Kidney tubule cell (primary cell): ENCODE measurements at places on chromosomes 4 and X.

- DNase-seq = no peak
These were observed 8.5 kb downstream of the SORCS2 start for GRCh38 chr4:7200801-7201200.

DNA sequence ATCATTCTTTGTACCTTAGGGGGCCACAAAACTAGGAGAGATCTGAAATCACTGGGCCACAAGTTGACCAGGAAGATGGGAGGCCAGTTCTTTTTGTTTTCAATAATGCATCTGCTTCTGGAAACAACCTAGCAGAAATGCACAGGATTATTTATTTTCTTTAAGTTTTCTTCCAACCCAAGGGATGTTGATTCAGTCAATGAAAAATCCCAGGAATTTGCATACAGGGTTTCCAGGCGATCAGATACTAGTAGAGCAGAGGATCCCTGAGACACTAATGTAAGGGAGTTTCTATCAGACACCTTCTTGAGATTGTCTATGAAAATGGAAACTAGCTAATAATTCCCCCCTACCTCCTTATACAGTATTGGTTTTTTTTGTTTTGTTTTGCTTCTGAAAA lies 7.4 kb downstream of the ATOH1 start:
- no peak for DNase-seq

GRCh38 chrX:150313514-150313913 lies 49.6 kb upstream of the MAMLD1 start:
- DNase-seq = no peak

DNA sequence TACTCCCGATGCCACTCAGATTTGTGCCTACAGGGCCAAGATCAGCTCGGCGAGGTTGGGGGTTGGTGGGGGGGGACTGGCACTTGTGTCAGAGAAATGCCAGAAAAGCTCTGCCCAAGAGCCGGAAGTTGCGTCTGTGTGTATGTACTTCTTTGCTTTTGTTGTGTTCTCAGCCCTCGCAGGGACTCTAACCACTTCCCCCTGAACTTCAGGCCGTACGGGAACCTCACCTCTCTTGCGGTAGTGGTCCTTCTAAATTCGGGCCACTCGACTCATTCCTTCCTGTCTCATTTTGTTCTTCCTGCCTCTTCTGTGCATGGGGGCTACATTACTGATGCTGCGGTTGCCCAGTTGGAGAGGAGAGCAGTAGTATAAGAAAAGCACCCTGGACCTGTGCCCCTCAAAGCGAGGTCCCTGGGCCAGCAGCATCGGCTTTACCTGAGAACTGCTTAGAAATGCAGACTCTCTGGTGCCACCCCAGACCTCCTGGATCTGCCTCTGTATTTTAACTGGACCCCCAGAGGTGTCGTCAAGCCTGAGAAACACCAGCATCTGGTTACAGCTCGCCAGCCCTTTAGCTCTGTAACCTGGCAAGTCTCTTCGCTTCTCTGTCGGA lies 146.3 kb upstream of the RPS6KA3 start:
- DNase-seq = no peak

GRCh38 chr4:153652051-153652784 lies 31.9 kb upstream of the TLR2 start:
- DNase-seq = peak; percentile 76
